Activated naive CD4-positive, alpha-beta T cell treated with anti-CD3 and anti-CD28 coated beads, Interleukin-2, amount 10 ng/mL, durations not matched to agents 7 days and 5 days (primary cell): ENCODE measurements at places on chromosomes 5 and 9.

DNA sequence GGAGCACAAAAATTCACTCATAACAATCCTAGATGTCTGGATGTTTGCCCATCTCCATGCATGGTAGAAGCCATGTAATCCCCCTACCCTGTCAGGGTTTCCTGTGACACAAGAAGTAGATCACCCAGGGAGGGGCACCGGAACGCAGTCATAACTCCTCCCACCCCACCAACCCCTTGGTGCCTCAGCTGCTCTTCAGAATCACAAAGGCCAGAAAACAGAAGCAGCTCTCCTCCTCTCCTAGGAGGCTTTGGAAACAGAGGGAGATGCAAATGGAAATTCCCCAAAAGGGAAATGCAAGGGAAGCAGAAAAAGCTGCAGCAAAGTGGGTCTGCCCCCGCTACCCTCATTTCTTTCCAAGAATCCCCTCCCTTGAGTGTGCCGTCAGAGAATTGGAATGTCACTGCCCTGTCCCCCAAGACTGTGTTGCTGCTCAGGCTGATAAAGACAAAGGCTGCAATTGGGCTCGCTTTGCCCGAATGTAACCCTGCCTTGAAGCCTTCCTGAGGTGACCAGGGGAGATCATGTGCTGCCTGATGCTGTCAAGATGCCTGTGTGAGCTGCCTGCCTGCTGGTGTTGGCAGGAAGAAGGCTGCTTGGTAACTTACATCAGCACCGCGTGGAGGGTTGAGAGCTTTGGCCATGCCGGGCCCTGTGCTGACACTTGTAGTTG lies 65.5 kb upstream of the ABCA1 start:
- DNase-seq = no peak
- H3K4me1 ChIP-seq = peaks cover 31% of the 10 kb centered on the region
- H3K36me3 ChIP-seq = no peaks in the 10 kb centered on the region
- H3K4me3 ChIP-seq = no peak overlapping the region
- no peak overlapping the region for H3K27ac ChIP-seq
- peaks cover 72% of the 10 kb centered on the region for H3K27me3 ChIP-seq

GRCh38 chr9:137551264-137552021 lies at the start of gene MRPL41:
Gene MRPL41, plus strand, starts transcription at chr9:137551879. Its CDS starts 203 bp downstream, at chr9:137552082.
- peaks cover 3% of the 10 kb centered on the region for H3K27me3 ChIP-seq
- peak within 1 kb of the TSS; percentile 85 for H3K4me3 ChIP-seq
- H3K27ac ChIP-seq = peak within 1 kb of the TSS; percentile 77
- DNase-seq = peak; percentile 91
- peaks cover 28% of the 10 kb centered on the region for H3K4me1 ChIP-seq
- peaks cover 19% of the 10 kb centered on the region for H3K36me3 ChIP-seq

GRCh38 chr5:67195406-67196275 lies 958 bp downstream of the CD180 start:
- DNase-seq = no peak
- no peak overlapping the region for H3K27ac ChIP-seq
- H3K36me3 ChIP-seq = peaks cover 40% of the 10 kb centered on the region
- no peak overlapping the region for H3K4me3 ChIP-seq
- no peaks in the 10 kb centered on the region for H3K27me3 ChIP-seq

DNA sequence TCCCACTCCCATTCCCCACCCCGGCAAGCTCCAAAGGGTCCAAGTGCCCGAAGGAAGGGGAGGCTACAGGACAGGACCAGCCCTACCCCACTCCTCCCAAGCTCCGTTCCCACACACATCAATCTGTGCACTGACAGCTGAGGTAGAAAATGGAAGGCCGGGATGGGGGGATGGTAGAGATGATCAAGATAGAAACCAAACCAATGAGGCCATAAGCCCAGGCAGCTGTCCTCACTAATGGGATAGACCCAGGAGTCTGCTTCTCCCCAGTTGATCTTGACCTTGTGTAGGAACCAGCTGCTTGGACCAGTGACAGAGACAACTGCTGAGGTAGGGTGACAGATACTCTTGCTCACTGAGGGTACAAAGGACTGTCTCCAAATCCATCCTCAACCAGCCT lies 38.6 kb downstream of the B4GALT1 start:
- no peak overlapping the region for H3K4me3 ChIP-seq
- H3K27ac ChIP-seq = no peak overlapping the region
- no peaks in the 10 kb centered on the region for H3K27me3 ChIP-seq
- peaks cover 17% of the 10 kb centered on the region for H3K4me1 ChIP-seq

DNA sequence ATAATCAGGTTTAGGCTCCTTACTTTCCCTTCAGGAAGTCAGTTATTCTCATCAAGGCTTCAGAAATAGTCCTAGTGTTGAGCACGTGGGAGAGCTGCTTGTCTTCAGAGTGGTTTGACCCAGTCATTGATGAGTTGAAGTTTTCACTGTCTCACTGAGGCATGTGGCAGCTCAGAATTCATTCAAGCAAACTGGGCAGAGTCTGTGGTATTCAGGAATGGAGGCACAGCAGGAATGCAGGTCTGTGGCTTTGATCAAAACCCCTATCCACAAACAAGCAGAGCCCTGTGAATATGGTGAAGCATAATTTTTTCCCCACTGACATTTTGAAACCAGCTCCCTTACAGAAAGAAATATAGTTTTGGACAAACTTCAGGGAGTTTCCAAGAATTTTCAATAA lies 207.3 kb downstream of the CD180 start:
- peaks cover 6% of the 10 kb centered on the region for H3K27me3 ChIP-seq
- no peak overlapping the region for H3K27ac ChIP-seq
- H3K4me1 ChIP-seq = peaks cover 17% of the 10 kb centered on the region
- H3K36me3 ChIP-seq = no peaks in the 10 kb centered on the region
- H3K4me3 ChIP-seq = no peak overlapping the region

DNA sequence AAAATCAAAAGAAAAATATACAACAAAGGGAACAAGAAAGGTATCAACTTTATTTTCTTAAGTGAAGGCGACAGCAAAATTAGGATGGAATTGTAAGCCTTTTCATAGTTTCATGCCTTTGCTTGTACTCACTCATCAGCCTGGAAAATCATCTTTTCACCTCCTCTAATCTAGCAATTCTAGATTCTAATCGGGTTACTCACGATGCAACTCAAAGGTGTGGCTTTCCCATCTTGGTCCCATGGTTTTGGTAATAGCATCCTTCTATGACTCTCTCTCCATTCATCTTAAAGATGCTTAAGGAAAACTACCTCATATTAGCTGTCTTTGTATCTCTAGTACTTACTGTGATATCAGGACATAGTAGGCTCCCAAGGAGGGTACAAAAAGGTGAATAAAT lies 30.5 kb downstream of the DNAH5 start:
- H3K4me3 ChIP-seq = no peak overlapping the region
- no peak overlapping the region for H3K27ac ChIP-seq
- H3K27me3 ChIP-seq = no peaks in the 10 kb centered on the region
- no peaks in the 10 kb centered on the region for H3K36me3 ChIP-seq
- DNase-seq = no peak

- H3K27ac ChIP-seq = no peak within 1 kb of the TSS
- no peaks in the 10 kb centered on the region for H3K4me1 ChIP-seq
- peaks cover 60% of the 10 kb centered on the region for H3K27me3 ChIP-seq
- no peak within 1 kb of the TSS for H3K4me3 ChIP-seq
- H3K36me3 ChIP-seq = no peaks in the 10 kb centered on the region
Observed at GRCh38 chr5:79111387-79111959, at the start of gene BHMT. Gene BHMT, plus strand, starts transcription at chr5:79111809. Its CDS starts 77 bp downstream, at chr5:79111886.

DNA sequence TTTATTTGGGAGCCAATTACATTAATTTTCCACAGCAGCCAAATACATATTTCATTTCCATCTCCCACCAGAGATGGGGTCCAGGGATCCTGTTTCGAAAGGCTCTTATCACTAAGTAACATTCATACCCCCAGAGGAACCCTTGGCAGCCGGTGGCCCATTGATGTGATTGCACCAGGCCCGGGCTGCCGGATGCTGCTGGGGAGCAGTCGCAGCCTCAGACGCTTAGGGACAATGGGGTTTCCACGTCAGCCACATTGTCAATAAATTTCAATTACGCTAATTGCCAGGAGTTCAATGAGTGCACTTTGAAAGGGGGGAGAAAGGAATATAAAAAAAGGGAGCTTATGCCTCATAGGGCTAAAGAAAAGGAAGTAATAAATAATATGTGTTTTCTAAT lies 478.8 kb upstream of the ADAMTS16 start:
- H3K4me1 ChIP-seq = no peaks in the 10 kb centered on the region
- DNase-seq = no peak
- no peaks in the 10 kb centered on the region for H3K36me3 ChIP-seq
- H3K27me3 ChIP-seq = no peaks in the 10 kb centered on the region

DNA sequence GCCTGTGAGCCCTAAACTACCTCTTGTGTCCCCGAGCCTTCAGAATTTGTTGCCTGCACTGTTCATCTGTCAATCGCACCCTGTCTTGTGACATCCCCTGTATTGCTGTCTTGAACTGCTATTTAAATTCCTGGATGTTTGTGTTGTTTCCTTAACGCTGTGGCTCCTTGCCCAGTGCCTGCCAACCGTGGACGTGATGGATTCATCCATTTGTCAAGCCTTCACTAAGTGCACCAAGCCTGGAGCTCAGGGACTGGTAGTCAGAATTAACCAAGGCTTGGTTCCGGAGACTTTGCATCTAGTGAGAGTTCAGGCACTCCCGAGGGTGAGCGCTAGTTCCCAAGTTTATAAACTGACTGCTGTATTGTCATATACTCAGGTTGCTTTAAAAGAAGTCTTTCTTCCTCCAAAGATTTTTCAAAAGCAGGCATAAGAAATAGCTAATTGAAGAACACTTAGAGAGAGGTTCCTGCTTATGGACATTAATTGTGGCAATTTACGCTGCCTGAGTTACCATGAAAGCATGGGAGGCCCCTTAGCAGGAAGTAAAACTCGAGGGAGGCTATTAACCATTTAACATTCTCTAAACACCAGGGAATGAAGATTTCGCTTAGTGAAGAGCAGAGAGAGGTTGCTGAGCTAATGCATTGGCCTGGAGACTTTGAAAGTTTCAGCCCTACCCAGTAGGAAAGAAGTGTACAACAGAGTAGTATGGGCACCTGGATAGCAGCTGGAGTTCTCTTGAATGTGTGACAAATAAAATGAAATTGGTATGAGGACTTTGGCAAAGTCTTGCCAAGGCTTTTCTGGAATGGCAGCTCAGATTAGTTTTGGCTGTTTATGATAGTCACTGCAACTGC lies 29.0 kb downstream of the RGS3 start:
- peaks cover 21% of the 10 kb centered on the region for H3K27me3 ChIP-seq
- H3K36me3 ChIP-seq = no peaks in the 10 kb centered on the region
- peak; percentile 5 for DNase-seq
- H3K4me1 ChIP-seq = no peaks in the 10 kb centered on the region
- H3K27ac ChIP-seq = no peak overlapping the region

DNA sequence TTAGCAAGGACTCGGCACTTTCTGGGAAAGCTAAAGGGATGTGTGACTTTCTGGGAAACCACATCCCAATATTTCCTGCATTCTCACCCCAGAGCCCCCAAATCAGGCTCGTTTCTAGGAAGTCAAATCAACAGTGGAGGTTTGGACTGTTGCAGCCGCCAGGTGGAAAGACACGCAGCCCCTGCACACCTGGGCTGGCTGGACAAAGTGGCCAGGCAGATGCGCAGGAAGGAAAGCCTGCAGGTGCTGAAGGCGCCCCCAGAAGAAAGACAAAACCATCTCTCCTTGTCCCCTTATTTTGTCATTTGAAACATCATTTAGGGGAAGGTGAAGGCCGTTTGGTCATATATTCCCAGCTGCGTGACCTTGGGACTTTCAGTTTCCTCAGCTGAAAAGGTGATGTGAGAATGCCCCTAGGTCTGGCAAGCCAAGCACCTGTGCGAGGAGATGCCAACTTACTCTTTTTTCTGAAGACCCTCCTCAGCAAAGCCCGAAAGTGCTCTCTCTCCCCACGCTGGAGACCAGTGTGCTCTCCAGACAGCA lies 97.9 kb upstream of the CPEB4 start:
- H3K27me3 ChIP-seq = peaks cover 9% of the 10 kb centered on the region
- no peak overlapping the region for H3K4me3 ChIP-seq
- no peak for DNase-seq
- H3K27ac ChIP-seq = no peak overlapping the region
- H3K36me3 ChIP-seq = no peaks in the 10 kb centered on the region
- H3K4me1 ChIP-seq = peaks cover 11% of the 10 kb centered on the region
